CD4-positive, alpha-beta memory T cell (primary cell): ENCODE measurements at places on chromosomes 3 and 15.

GRCh38 chr15:88717382-88718031, 78.7 kb downstream of the ISG20 start:
- no peak for DNase-seq

DNA sequence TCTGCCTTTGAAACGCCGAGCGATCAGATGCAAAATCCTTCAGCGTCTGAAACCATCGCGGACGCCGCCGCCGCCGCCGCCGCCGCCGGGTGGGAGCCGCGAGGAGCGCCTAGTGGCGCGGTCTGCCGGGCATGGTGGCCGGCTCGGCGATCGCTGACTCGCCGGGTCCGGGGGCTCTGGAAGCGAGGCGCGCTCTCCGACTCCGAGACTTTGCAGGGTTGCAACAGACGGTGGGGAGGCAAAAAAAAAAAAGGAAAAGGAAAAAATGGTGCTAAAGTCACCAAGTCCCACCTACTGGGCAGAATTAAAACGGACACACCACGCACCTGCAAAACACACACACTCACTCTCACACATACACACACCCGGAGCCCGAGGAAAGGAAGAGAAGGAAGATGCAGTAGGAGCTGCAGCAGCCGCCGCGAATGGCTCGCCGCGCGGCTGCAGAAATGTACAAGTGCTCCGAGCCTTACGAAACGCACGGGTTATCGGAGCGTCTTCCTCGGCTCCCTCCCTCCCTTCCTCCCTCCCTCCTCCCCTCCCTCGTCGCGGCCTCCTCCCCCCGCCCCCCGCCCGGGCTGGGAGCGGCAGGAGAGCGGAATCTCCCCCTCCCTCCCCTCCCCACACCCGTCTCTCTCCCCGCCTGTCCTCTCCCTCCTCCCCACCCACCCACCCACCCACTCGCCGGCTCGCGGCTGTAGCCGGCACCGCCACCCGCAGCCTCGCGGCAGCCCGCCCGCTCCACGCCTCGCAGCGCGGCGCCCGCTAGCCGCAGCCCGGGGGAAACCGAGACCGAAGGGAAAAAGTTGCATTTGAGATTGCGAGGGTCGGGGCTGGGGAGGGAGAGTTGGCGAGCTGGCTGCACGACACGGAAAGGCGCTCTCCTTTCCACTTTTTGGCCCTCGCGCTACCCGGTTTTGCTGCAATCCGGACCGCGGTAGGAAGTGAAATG, at the start of gene NTRK3:
Gene NTRK3, minus strand, starts transcription at position 461 of the 952 bp plus-strand sequence. CDS start 586 bp downstream, outside the sequence.
- DNase-seq, result no peak

GRCh38 chr3:167928381-167928780, 167.3 kb downstream of the GOLIM4 start:
- DNase-seq, result no peak

GRCh38 chr3:134885877-134886621, 91.0 kb downstream of the EPHB1 start:
- DNase-seq, result no peak

DNA sequence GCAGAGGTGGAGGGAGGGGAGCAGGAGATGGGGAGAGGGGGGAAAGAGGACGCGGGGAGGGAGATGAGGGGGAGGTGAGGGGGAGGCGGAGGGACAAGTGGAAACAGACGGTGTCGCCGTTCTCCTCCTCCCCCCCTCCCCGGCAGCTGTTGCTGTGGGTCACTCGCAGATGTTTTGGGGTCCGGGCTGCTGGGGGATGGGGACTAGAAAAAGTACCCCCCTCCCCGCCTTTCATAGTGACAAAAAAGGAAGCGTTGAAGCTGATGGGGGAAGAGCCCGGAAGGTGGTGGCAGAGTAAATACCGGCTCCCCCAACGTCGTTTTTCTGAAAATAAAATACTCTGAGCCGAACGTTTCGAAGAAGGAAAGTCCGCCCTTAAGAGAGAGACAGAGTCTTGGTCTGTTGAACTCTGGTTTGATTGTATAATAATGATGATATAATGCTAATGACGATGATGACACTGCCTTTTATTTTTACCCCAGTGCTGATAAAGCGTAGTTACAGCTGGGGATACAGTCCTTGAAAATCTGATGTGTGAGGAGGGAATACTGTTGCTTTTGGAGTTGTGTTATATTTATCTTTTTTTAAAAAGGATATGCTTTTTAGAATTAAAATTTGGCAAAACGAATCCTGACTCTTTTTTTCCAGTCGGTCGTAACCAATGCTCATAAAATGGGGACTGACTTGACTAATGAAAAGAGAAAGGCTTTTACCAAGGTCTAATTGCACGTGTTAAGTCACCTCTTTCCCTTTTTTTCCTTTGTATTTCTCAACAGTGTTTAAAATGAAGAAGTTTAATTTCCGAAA, 993 bp downstream of the STXBP5L start:
- DNase-seq, result no peak

DNA sequence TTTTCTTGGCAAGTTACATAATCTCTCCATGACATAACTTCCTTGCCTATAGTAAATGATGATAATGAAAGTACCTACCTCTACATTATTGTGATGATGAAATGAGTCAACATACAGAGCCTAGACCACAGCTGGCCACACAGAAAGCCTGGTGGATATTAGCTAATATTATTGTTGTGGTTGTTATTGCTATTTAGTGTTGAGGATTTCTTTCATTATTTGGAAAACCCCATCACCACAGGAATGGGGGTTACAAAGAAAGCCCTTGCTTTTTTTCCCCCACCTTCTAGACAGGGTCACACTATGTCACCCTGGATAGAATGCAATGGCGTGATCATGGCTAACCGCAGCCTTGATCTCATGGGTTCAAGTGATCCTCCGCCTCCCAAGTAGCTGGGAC, 125.0 kb downstream of the PDZRN3 start:
- no peak for DNase-seq

- no peak for DNase-seq
These were observed 179.6 kb upstream of the THRB start for GRCh38 chr3:24674261-24674660.

- peak; percentile 38 for DNase-seq
These were observed 739 bp downstream of the SNRPN start for GRCh38 chr15:24955531-24955921.

- DNase-seq, result no peak
These were observed 27.7 kb downstream of the ZDHHC3 start for GRCh38 chr3:44948239-44948638.

DNA sequence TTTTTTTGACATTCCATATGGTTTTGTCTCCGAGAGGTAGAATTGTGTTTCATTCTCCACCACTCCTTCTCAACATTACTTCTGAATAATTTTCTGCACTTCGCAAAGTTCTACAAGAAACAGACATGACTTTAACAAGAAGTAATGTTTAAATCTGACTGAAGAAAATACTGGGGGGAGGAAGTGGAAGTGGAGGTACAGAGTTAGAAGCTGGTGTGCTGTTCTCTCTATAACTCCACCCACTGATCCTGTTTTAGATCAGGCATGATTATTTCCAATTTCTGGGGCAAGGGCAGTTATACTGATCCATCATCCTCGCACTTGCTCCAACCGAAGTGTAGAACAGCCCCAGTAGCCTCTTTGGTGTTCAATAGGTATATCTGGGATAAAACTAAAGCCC, 9.2 kb upstream of the MCCC1 start:
- no peak for DNase-seq

DNA sequence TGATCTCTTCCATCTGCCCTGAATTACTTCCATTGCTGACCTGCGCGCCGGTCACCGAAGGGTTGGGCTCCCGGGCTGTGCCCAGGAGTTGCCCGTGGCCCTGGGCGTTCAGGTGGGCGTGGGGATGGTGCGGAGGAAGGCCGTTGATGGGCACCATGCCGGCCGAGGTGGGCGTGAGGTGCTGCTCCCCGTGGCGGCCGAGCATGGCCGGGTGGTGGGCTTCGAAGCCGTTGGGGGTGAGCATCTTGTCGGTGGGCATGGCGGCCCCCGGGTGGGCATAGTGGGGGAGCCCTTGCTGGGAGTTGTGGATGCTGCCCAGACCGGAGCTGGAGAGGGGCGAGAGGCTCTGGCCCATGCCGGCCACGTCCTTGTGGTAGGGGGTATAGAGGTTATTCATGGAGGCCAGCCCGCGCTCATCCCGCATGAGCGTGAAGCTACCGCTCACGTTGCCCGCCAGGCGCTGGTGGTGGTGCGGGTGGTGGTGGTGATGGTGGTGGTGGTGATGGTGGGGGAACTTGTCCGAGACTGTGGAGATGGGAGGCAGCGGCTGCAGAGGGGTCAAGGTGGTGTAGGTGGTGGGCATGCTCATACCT, 1.0 kb downstream of the ONECUT1 start:
- DNase-seq, result no peak

DNA sequence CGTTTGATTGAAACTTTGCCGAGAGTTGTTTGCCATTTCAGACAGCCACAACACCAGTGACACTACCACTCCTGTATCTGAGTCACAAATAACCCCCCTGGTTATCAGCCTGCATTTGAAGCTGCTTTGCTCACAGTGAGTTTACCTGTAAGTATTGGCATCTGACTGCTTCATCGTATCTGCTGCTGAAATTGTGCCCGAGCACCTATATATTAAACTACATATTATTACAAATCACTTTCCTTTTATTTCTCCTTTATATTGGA, 39.2 kb upstream of the SPSB4 start:
- no peak for DNase-seq

DNA sequence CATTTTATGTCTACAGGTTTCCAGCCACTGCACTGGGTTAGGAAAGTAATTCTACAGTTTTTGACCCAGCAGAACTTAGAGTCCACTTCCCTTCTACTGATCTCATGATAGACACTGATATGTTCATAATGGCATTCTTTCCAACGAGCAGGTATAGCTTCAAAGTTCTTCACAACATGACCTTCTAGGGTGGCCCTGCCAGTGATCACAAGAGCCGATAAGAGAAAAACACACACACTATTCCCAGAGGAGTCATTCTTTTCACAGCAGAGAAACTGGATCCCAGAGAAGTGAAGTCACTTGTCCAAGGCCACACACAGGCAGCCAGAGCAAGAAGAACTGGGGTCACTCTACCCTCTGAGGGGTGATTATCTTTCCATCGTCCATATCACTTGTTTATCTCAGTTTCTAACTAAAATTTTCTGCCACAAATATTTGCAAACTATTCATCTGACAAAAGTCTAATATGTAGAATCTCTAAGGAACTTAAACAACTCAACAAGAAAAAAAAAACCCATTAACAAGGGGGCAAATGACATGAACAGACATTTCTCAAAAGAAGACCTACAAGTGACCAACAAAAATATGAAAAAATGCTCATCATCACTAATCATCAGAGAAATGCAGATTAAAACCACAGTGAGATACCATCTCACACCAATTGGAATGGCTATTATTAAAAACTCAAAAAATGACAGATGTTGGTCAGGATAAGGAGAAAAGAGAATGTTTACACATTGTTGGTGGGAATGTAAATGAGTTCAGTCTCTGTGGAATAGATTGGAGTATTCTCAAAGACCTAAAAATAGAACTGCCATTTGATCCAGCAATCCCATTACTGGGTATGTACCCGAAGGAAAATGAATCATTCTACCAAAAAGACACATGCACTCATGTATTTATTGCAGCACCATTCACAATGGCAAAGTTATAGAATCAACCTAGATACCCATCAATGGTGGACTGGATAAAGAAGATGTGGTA, 31.5 kb downstream of the SPTSSB start:
- DNase-seq, result no peak

DNA sequence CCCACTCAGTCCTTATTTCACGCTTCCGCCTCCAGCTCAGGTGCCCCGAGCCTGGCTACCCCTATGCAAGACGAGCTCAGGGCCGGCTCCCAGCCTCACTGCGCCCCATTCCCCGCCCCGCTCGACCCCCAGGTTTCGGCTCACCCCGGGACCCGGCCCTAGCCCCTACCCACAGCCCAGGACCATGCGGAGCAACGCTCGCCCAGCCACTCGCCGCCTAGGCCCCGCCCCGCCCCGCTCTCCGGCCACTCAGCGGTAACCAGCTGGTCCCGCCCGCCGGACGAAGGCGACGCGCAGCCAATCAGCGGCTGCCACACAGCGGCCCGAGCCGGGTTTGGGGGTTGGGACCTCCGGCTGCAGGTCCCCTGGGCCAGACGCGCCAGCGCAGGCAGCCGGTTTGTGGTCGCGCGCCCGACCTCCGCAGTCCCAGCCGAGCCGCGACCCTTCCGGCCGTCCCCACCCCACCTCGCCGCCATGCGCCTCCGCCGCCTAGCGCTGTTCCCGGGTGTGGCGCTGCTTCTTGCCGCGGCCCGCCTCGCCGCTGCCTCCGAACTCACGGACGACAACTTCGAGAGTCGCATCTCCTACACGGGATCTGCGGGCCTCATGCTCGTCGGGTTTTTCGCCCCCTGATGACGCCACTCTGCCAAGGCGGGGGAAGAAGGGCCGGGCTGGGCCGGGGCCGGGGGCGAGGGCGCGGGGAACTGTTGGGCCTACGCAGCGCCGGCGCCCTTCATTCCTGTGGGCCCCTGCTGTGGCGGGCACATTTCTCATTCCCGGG, at the start of gene CATSPER2:
Gene CATSPER2, minus strand, starts transcription at position 196 of the 781 bp plus-strand sequence. CDS start 783 bp downstream, outside the sequence.
- DNase-seq, result no peak

DNA sequence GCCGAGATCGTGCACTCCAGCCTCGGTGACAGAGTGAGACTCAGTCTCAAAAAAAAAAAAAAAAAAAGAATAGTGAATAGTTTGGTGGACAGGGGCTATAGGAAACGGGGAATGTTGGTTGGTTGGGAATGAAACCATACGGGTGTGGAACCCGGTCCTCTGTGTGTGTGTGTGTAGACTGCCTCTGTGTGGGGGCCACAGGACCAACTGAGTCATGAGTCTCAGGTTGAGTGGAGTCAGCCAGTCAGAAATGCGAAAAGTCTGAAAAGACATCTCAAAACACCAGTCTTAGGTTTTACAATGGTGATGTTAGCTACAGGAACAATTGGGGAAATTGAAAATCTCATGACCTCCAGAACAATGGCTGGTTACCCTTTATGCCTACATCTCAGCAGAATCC, 44.5 kb downstream of the ZDHHC19 start:
- no peak for DNase-seq

GRCh38 chr3:63705092-63705645, 52.7 kb downstream of the SNTN start:
- DNase-seq, result no peak

GRCh38 chr3:2921452-2921851, 188.7 kb downstream of the IL5RA start:
- DNase-seq, result no peak

DNA sequence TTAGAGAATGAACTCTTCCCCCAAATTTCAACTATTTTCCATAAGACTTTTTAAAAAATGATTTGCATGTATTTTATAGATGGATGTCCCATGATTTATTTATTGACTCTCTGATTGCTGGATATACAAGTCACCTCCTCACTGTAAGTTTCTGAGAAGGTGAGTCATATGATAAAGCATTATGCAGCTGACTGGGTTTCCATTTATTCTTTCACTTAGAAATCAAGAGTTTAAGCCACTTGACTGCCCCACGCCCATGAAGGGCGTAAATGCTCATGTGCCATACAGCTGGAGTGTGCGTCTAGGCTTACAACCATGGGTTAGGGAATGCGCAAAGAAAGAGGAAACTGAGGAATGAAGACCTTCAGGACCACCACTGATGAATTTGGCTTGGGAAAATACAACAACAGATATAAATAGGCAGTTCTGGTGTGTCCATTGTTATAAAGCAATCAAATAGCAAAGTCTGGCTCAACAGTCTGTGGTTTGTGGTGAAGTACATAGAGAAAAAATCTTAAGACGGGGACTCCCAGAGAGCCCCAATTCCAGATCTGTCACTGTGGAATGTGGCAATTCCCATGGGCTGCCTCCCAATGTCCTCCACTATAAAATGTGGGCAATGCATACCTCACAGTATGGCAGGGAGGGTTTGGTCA, 20.3 kb downstream of the SLCO2A1 start:
- no peak for DNase-seq

GRCh38 chr15:98941595-98942255, 65.9 kb downstream of the PGPEP1L start:
- DNase-seq, result no peak
